ENCODE measurements at places on chromosomes 5 and 9.

- peak; percentile 6 for DNase-seq
These were observed 15.3 kb downstream of the PROP1 start for GRCh38 chr5:177980743-177981151.

GRCh38 chr5:96875791-96876291 is 459 bp upstream of the ERAP2 start:
- no peak for DNase-seq

DNA sequence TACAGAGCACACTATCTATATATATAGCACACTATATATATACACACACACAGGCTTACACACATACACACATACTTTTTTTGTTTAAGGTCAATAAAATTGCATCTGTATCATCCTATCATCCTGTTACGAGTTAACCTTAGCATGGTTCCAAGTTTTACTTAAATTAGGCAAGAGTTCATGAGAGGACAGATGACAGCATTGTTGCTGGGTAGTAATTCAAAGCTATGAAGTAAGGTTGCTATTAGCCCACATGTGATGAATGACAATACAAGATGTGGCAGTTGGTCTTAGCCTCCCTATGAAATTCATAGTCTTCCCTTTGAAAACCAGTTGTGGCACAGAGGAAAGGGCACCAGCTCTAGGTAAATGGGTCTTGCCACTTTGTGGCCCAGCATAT is 438.1 kb downstream of the ACTL7B start:
- DNase-seq, result no peak

- no peak for DNase-seq
These were observed 194.4 kb upstream of the VCAN start for GRCh38 chr5:83277154-83277553.

GRCh38 chr9:90579181-90579580 is 63.4 kb downstream of the DIRAS2 start:
- DNase-seq, result no peak

DNA sequence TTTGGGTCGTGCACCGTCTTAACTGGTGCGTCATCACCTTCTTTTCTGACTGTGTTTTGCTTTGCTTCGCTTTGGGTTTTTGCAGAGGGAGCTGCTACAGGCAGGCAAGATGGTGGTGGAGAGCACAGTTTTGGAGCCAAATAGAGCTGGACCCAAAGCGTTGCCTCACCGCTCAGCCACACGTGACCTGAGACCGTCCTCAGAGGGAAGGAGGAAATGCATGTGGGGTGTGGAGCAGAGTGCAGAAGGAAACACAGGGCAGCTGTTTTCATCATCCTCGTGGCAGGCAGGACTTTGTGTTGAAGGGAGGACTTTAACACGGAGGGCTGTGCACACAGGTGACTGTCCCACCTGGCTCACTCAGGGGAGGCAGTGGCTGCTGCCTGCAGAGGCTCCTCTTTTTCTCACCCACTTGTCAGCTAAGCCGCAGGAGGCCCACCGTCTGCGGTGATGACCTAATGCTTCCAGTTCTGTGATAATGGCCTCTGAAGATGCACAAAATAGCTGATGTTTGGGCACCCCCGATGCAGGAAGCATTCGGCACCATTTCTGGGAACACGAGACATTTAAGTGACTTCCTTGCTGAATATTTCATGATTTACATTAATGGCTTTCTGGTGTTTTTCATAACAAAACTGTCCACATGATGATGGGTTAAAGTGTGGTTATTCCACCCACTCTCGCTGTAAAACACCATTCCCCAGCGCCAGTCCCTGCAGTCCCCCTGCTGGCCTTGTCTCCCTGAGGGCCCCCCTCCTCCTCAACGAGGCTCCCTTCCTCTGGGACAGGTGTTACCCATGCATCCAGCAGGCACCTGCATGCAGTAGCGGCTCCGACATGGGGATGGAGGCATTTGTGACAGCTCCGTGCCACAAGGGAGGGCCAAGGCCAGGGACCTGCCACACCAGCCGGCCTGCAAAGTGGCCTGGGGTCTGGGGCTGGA is 12.4 kb upstream of the UBAC1 start:
- DNase-seq, result no peak

GRCh38 chr5:42621662-42622061 is 135.0 kb upstream of the CCDC152 start:
- peak; percentile 42 for DNase-seq
